Hypothalamus (tissue), 51 donors: ENCODE measurements at places on chromosomes 5 and 9.

GRCh38 chr5:33457126-33457525 is 16.4 kb downstream of the TARS1 start:
- no peak for DNase-seq

DNA sequence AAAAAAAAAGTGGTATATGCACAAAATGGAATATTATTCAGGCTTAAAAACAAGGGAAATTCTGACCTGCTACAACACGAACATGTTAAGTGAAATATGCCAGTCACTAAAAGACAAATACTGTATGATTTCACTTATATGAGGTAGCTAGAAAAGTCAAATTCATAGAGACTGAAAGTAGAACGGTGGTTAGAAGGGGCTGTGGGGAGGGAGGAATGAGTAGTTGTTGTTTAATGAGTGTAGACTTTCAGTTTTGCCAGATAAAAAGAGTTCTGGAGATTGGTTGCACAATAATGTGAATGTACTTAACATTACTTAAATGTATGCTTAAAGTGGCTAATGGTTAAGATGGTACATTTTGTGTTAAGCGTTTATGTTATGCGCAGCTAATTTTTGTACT is 79.5 kb upstream of the IL12B start:
- no peak for DNase-seq

DNA sequence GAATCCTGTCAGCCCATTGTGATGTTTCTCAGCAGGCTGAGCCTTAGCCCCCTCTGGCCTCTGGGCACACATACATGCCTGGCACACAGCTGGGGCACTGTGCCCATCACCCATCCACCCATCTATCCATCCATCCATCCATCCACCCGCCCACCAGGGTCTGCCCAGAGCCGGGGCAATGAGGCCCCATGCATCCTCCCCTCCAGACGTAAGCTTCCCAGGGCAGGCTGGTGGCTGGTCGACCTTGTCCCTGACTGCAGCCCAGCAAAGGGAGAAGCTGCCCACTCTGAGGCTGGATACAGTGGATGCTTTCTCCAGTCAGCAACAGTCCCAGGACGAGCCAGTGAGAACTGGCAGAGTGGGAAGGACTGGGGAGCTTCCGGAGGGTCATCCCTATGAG is 21.1 kb upstream of the SLC25A51 start:
- no peak for DNase-seq

DNA sequence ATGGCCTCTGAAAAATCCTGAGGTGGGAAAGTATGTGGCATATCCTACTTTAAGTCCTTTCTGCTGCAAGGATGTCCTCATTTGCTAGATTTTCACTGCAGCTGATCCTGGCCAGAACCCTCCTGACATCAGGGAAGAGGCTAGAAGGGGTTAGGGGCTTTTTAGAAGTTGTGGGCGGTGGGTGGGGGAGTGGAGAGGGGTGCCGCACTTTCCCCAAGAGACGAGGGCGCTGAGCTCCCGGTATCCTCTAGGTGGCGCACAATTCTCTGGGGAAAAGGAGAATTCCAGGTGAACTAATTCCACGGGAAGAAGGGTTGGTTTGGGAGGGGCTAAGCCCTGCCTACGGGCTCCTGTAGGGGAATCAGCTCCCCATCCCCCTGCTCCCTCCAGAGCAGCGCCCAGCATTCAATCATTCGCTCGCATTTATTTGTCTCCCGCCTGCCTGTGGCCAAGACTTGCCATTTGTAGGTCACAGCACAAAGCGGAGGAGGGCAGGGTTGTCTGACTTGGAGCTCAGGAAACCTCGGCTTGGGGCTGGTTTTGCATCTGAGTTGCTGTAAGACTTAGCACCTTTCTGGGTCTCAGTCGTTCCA is 42.9 kb upstream of the HAND1 start:
- no peak for DNase-seq

DNA sequence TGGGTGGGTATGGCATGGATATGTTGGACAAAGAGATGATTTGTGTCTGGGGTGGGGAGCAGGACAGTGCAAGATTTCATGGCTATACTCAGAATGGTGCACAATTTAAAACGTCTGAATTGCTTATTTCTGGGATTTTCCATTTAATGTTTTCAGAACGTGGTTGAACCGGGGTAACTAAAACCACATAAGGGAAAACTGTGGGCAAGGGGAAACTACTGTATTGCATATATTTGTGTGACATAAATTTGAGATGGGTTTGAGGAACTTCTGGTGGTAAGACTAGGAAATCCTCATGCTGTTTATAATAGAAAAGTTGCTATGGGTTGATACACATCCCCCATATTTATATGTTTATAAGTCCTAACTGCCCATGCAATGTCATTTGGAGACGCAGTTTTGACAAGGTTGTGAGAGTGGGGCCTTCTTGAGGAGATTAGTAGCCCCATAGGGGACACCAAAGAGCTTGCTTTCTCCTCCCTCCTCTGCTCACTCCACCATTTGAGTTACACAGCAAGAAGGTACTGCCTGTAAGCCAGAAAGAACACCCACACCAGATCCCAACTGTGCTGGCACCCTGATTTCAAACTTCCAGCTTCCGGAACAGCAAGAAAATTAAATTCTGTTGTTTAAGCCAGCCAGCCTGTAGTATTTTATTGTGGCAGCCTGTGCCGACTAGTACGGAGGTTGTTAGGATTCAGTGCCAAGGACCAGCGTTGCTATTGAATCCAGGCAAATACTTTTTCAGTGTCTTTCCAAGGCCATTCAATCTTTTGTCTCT is 2118.9 kb downstream of the MAT2B start:
- no peak for DNase-seq

DNA sequence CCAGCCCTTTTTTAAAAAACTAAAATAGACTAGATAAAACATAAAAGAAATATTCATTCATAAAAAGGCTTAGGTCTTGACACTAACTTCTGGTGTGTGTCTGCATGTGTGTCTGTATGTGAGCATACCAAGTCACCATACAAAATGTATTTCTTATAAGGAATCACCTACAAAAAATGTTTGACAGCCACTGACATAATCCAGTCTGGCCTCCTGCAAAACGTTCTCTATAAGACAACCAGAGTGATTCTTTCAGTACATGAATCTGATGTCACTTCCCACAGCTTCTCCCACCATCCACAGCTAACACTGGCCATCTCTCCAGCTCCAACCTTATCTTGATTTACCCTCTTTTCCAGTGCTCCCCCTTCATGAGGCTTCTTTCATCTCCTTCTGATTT is 192.3 kb downstream of the TLE1 start:
- DNase-seq = no peak

- DNase-seq = no peak
Measured at GRCh38 chr9:5586391-5586802, 42.5 kb upstream of the RIC1 start.

- no peak for DNase-seq
Measured at GRCh38 chr9:73683862-73684591, 532.4 kb downstream of the ANXA1 start.

GRCh38 chr9:37575511-37575914 is 667 bp downstream of the FBXO10 start:
- no peak for DNase-seq

- DNase-seq = no peak
Measured at GRCh38 chr9:36855448-36856315, 178.4 kb downstream of the PAX5 start.

GRCh38 chr5:134545070-134545868 is 19.8 kb downstream of the JADE2 start:
- DNase-seq = no peak

DNA sequence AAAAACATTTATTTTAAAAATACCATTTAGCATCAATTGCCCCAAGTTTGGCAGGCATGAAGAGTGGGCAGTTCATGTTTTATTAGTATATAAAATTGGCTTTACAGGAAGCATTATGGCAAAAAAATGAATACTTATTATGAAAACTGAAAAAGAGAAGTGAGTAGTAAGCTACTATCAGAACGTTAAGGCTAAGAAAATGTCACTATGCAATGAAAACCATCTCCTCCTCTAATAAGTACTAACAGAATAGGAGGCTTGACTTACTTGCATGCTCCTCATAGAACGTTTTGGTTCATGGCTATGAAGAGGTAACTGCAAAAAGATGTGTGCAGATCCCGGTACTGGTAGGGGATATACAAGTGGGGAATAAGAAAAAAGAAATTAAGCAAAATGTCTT is 23.6 kb downstream of the TICAM2 start:
- DNase-seq = no peak

DNA sequence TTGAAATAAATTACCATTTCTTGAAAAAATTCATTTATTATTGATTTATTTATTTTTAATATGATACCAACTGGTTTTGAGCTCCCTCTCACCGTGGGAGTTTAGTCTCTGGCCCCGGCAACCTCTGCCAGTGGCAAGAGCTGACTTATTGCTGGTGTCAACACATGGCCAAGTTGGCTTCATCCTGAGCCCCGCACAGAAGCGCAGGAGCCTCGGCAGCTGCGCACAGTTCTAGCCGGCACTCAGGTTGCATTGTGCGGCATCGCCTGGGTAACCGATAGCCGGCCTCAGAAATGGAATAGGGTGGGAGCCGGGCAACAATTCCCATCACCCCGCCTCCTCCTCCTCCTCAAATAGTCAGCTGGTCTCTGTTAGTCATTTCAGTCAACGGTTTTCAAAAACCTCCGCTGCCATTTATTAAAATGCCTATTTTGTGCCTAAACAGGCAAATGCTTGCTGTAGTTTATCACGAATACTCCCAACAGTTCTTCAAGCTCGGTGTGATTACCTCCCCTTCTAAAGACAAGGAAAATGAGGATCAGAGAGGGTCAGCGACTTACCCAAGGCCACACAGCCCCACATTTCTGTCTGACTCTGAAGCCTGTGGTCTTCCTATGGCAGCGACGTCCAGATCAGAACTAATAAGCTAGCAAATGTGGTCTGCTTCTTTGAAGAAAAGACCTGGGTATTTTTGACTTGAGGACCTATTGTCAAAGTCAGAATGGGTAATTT is 15.7 kb upstream of the MSX2 start:
- DNase-seq = no peak

GRCh38 chr5:176596689-176597416 is 13.1 kb downstream of the GPRIN1 start:
- no peak for DNase-seq

GRCh38 chr9:126672634-126673284 is 59.0 kb downstream of the LMX1B start:
- no peak for DNase-seq

GRCh38 chr9:114559830-114560513 is 27.6 kb upstream of the ATP6V1G1 start:
- no peak for DNase-seq

GRCh38 chr5:134512661-134512999 is 12.8 kb upstream of the JADE2 start:
- DNase-seq = no peak

GRCh38 chr9:126111556-126111955 is 215.1 kb upstream of the MVB12B start:
- no peak for DNase-seq

- no peak for DNase-seq
Measured at GRCh38 chr9:4986296-4986695, 1.2 kb downstream of the JAK2 start.

DNA sequence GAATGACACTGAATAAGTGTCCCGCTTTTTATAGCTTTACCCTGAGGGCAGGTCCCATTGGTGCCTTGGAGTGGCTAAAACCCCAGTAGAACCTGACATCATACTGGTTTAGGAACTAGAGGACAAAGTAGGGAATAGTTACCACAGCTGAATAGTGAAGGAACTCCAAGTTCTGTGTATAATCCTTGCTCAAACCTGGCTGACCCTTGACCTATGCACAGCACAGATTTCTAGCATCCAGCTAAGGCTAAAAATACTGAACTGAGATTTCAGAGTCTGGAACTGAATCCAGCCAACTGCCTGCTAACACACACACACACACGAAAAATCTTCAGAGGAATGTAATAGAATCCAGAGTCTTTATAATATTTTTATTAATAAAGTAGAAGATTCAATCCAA is 50.8 kb downstream of the C5 start:
- DNase-seq = no peak

DNA sequence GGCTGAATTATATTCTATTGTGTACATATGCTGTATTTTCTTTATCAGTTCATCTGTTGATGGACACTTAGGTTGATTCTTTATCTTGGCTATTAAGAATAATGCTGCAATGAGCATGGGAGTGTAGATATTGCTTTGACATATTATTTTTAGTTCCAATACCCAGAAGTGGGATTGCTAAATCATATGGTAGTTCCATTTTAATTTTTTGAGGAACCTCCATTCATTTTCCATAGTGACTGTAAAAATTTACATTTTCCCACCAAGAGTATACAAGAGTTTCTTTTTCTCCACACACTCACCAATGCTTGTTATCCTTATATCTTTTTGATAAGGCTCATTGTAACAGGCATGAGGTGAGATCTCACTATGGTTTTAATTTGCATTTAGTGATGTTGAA is 19.4 kb downstream of the JAK2 start:
- DNase-seq = no peak

DNA sequence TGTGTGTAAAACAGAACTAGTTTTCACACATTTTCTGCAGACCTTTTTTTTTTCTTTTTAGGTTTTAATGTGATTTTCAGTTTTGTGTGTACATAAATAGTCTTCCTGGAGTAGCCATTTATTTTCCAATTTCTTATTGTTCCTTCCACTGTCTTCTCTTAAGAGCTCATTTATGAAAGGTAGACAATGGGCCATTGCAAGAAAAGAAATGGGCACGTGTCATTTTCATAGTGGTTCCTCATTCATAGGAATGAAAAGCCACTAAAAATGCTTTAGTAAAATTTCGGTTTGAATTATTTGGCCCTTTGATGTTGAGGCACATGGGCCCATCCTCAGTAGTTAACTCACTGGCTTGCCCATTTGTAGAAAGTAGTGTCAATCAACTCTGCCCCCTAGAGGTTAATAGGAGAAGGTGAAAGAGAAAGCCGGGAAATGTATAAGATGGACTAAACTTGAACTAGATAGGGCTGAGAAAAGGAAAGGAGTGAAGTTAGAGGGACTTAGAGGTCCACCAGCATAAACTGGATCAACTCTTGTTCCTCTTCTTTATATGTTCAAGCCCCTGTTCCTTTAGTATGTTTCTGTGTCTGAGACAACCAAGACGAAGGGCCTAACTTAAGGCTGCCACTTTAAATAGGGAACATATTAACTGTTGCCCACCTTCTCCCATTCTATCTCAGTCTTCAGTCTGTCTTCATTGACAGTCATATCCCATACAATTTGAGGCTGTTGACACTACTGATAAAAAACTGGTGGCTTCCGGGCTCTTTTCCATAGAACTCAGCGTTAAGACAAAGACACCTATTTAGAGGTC is 72.6 kb downstream of the SMARCA2 start:
- no peak for DNase-seq

- no peak for DNase-seq
Measured at GRCh38 chr5:2168601-2169429, 286.1 kb upstream of the IRX4 start.

- no peak for DNase-seq
Measured at GRCh38 chr9:124913378-124913777, 27.5 kb downstream of the GOLGA1 start.

GRCh38 chr5:146419696-146420095 is 27.4 kb upstream of the TCERG1 start:
- no peak for DNase-seq

GRCh38 chr9:95796029-95796428 is 79.5 kb upstream of the ERCC6L2 start:
- no peak for DNase-seq

- no peak for DNase-seq
Measured at GRCh38 chr9:93318480-93318879, 133.0 kb upstream of the FAM120A start.

GRCh38 chr9:68584189-68585033 is 43.7 kb upstream of the TMEM252 start:
- peak; percentile 12 for DNase-seq
